Activated effector memory CD4-positive, alpha-beta T cell treated with anti-CD3 and anti-CD28 coated beads, Interleukin-2, amount 50 U/mL, for 16 hours (primary cell): ENCODE measurements at places on chromosomes 6 and 20.

GRCh38 chr6:154478021-154478700 is 32.3 kb downstream of the CNKSR3 start:
- no peak for DNase-seq

GRCh38 chr6:40852779-40853373 is 186.1 kb downstream of the UNC5CL start:
- no peak for DNase-seq

DNA sequence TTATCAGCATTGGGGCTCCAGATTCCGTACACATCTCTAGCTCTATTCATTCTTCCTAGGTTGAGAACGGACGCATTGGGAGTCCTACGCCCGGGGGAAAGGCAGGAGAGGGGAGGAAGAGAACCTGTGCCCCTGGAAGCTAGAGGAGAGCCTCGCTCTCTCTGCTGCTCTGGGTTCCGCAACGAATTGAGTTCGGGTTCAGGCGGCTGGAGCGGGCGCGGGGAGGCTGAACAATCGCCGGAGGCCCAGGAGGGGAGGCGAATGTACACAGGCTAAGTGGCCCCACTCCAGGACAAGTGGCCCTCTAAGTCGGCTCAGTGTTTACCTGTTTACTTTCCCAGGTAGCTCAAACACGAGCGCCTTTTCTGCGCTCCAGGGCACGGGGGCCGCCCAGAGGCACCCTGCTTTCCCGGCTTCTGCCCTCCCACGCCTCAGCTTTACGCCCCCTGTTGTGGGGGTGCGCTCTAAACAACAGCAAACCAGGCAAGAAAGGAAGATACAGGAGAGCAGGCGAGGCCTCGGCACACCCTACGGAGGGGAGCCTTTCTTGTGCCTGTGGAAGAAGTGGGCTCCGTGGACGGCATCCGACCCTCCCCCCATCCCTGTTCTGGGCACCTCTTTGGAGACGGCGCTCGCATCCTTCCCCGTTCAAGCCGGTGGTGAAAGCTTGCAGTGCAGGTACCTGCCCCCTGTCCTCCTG is 4.6 kb upstream of the NKX2-2 start:
- DNase-seq, result no peak

DNA sequence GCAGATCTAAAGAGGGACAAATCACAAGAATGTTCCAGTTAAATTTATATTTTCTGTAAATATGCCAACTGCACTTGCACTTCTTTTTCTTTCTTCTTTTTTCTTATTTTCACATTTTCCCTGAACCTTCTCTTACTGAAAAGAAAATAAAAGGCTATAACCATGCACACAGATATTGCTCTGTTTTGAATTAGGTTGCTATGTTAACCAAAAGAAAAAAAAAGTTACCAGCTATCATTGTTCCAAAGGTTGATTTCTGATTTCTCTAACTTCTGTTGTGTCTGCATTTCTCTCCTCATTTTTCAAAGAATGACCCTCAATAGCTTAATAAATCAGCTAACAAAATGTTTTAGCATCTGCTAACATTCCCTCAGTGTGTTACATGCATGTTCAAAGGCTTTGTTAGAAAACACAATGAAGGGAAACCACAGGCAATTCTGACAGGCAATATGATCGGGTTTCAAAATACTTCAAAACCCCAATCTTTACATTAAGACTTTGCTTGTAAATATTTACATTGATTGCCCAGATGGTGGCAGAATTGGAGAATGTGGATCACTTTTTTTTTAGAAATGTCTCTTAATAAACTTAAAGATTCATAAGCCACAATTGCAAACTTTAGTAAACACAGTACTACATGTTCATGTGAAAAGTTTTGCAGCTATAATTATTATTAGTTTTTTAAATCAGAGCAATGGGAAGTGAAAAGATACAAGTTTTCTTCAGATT is 928.3 kb upstream of the FLRT3 start:
- DNase-seq, result no peak

DNA sequence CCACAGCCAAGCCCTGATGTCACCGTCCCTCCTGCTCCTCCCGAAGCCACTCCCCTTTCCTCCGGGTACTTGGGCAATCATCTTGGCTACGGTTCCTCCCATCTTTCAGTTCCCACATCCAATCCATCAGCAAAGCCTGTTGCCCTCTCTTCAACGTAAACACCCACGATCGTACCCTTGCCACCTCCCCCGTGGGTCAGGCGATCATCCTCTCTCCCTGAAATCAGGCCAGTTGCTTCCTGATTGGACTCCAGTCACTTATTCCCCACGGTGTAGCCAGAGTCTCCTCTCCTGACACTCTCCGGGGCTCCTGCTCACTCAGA is 44.5 kb downstream of the SULF2 start:
- DNase-seq, result no peak

GRCh38 chr6:75493400-75494064 is at the start of gene FILIP1:
TSS of gene FILIP1 (minus strand) at chr6:75493800. CDS start at chr6:75414972, 78,828 bp downstream.
- no peak for DNase-seq

DNA sequence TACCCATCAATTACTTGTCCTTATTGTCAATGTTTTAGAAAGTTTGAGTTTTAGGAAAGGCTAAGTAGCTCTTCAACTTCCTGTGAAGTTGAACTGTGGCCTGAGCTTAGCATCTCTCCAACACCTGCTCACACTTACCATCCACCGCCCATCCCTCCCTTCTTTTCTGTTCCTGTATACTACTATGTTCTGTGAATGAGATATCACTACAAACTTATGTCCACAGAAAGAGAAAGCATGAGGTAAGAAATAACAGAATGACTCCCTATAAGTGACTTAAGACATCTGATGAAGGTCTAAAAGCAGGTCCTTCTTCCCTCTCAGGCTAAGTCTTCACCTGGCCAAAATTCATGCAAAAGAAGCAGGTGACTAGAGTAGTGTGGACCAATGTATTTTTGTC is 246.3 kb upstream of the PREP start:
- no peak for DNase-seq

- peak; percentile 83 for DNase-seq
Measured at GRCh38 chr6:169723991-169724493, 258 bp downstream of the PHF10 start.

DNA sequence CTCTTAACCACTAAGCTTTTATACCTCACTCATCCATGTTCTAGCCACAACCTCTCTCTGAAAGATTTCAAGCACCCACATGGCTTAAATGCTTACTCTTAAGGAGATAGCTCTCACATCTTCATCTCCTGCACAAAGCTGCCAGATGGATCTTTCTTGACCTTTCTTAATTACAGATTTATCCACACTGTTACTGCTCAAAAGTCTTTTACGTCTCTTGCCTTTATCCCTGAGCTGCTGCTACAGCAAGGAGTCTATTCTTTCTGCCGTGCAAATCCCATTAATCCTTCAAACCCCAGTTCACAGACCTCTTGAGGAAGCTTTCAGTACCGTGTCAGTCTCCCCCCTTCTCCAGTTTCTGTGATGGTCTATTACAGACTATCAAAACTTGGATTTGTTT is 54.6 kb downstream of the B4GALT5 start:
- DNase-seq, result no peak

- DNase-seq, result no peak
Measured at GRCh38 chr6:88650029-88650619, 313.3 kb downstream of the RNGTT start.

DNA sequence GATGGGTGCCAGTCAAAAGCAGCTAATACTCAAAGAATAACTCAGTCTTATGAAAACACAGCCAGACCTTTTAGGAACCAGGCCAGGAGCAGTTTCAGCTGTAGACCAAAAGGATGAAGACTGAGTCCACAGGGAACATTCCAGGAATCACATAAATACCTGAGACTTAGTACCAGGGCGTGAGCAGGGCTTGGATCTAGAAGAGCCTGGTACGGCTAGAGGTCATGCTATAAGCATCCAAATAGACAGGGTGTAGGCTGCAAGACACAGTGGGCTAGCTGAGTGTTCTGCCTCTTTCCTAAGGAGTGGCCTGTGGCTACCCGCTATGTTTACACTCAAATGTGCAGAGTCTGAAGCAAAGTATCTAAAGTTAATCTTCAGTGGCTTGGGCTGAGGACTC is 29.5 kb upstream of the LRRC1 start:
- DNase-seq, result no peak

- no peak for DNase-seq
Measured at GRCh38 chr6:35304299-35304698, 6.7 kb downstream of the DEF6 start.

DNA sequence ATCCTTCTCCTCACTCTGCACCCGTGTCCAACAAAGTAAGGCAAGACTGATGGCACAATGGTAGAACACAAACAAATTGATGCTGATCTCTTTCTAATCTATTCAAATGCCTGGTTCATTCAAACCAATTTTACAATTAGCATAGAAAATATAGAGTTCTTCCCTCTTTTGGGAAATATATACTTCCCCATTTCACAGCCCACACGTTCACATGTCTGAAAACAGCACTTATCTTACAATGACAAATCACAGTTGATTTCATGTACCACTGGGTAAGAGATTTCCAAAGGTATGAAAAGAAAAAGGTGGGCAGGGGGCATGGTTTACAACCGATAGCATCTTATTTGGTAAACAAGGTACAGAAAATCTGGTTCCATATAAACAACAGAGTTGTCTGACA is 137.6 kb downstream of the RNGTT start:
- no peak for DNase-seq

GRCh38 chr6:30861257-30862048 is 22.9 kb upstream of the DDR1 start:
- DNase-seq, result no peak

GRCh38 chr6:127299522-127300240 is 33.0 kb downstream of the RNF146 start:
- DNase-seq, result no peak

DNA sequence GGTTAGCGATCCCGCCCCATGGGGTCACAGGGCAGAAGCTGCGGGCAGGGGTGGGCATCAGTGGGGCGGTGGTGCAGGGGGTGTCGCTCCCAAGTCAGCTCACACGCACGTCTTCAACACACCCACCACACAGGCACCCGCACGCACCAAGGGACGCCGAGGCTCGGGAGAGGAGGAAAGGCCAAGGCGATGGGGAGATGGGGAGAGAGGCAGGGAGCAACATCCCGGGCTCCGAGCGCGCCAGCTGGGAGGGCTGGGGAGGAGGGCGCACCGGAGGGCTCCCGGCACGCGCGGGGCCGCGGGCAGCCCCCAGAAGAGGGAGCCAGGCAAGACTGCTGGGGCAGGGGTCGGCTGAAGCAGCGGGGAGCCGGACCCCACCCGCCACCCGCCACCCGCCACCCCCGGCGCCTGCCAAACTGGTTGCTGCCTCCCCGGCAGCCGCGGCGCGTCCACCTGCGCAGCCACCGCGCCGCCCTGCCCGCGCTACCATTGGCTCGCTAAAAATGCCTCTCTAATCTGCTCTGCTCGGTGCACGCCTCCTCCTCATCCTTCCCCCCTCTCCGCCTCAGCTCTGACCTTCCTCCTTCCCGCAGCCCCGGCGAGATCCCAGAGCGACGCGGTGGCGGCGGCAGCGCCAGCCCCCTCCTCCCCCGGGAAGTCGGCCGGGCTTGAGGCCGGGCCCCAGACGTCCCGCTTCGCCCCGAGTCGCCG is at the start of gene PACSIN1:
Gene PACSIN1 (plus strand): TSS at position 546 of the 711 bp plus-strand sequence. CDS start 60,230 bp downstream, outside the sequence.
- no peak for DNase-seq

- no peak for DNase-seq
Measured at GRCh38 chr6:105644073-105644489, 241.2 kb upstream of the PREP start.

DNA sequence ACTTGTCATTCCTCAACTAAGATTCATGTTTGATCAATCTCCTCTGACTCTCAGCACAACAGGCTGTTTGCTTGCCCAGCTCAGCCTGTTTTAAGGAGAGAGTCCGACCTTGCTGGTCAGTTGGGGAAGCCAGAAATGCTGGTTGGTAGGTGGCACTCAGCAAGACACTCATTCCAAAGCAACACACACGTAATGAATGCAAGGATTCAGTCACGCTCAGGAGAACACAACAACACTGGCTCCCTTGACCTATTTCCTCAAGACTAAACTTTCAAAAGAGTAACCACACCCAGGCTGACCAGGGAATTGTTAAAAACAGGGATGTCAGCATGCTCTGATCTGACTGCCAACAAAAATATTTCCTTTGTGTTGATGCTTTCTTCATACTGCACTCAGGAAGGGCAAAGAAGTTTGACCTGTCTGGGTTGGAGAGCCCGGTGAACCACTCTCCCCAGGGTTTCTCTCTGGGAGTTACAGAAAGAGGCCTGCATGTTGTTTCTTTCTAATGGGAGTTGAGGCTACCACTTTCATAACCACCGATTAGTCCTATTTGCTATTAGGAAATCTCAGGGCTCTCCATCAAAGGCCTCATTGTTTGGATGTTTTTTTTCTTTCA is 25.6 kb upstream of the PREP start:
- no peak for DNase-seq

GRCh38 chr6:157148391-157149323 is 174.7 kb downstream of the TMEM242 start:
- DNase-seq, result no peak

DNA sequence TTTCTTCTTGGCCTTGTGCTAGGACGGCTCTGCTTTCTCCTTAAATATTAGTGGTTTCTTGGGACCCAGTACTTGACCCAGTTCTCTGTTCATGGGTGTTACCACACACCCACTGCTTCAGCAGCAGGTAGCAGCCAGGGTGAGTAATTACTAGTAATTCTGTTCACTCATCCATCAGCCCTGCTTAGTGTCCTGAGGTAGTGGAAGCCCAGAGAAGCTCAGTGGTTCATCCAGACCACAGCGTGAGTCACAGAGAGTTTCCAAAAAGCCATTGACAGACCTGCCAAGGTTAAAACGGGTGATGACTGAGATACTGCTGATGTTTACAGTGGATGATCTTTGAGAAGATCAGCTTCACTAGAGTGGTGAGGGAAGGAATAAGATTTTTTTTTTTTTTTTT is 51.7 kb upstream of the HINT3 start:
- DNase-seq, result peak; percentile 83

- no peak for DNase-seq
Measured at GRCh38 chr6:41763470-41763869, 16.2 kb downstream of the FRS3 start.

- DNase-seq, result peak; percentile 91
Measured at GRCh38 chr20:62804627-62805154, at the start of gene OGFR. TSS of gene OGFR (plus strand) at chr20:62804835. CDS start at chr20:62804860, 25 bp downstream.

DNA sequence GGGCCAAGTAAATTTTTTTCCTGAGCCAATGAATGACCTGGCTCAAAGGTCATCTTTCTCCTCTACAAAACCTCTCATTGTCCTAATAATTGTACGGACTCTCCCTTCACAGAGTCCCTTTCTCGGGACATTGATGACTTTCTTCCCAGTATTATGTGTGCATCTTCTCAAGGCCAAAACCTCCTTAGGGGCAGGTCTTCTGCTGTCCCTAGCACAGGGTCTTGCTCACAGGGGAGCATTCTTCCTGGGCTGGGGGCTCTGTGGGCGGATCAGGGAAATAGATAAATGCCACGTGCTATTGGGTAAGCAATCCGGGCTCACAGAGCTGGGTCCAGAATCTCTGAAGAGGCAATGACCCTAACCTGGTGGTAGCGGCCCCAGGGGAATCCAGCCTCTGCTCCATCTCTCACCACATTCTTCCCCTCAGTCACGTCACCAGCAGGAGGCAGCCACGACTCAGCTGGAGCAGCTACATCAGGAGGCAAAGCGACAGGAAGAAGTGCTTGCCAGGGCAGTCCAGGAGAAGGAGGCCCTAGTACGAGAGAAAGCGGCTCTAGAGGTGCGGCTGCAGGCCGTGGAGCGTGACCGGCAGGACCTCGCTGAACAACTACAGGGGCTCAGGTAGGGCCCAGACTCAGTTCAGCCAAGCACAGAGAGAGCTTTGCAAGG is 23.5 kb downstream of the CEP250 start:
- DNase-seq, result no peak
